ENCODE measurements at places on chromosomes 13 and 19.

DNA sequence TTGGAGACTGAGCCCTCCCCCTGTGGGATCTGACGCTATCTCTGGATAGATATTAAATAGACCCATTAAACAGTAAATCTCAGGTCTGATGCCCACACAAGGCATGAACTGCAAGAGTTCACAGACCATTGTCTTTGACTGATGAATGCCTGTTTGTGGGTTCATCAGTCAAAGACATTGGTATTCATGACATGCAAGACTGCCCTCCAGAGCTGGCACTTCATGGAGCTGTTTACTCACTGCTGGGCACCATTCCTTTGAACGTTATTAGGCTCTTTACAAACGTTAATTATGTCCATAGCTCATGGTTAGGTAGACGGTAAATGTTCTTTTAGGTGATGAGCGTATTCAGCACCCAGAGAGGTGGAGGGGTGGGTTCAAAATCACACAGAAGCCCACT, 111.8 kb upstream of the PABPC3 start:
- no peak for DNase-seq

- no peak for DNase-seq
Measured at GRCh38 chr13:36531746-36532486, 99.6 kb downstream of the CCNA1 start.

DNA sequence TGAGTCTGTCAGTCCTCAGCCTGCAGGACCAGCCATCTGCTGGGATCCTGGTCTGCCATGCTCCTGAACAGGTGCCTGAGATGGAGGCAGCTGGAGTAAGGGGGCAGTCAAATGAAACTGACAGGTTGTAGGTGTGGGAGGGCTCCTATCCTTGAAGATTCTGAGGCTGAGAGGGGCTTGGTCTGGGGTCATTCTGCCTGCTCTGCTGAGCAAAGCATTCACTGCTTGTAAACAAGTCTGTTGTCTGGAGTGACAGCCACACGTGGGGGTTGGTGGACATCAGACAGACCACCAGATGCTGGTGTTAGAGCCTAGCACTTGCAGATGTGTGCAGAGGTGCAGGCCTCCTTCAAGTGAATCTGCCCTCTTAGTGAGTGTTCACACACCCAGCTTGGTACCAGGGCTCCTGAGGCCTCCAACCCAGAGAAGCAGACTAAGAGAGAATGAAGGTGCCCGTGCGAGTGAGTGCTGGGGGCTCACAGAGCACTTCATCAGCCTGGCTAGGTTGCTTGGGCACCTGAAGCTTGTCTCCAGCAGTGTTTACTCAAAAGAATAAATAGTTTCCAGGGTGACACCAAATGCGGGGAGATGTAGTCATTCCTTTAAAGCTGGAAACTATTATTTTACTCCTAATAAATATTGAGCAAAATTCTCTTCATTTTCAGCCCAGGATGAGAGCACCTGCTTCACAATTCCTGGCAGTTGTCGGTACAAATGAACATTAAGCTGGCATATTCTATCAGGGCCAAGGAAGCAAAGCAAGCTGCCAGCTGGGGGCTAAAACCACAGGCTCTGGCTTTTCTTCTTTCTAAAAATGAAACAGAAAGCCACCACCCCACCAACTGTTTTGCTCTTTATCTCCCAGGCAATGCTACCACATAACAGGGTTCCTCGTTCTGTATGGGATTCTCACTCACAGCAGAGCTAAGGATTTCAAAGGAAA, 82.3 kb downstream of the RNASEH2B start:
- DNase-seq, result no peak

DNA sequence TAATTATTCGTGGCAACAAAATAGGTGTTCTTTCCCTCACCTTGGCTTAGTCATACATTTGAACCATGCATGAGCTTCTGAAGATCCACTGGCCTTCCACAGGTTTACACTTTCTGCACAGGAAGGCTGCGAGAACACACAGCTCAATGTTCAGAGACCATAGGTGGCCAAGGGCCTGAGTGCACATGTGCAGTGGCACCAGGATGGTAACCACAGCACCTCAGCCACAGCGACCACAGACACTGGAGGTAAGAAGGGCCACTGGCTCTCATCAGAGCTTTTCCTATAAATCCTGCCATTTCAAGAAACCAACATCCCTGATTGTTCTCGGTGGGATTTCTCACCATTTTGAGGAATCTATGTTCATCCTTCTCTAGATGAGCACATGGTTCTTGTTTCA, 1.6 kb downstream of the DCLK1 start:
- DNase-seq, result no peak

- DNase-seq, result no peak
Measured at GRCh38 chr13:90565985-90566713, 781.3 kb upstream of the MIR17HG start.

GRCh38 chr13:37595162-37595561, 3.4 kb downstream of the POSTN start:
- no peak for DNase-seq

- no peak for DNase-seq
Measured at GRCh38 chr13:28536371-28536770, 41.4 kb upstream of the FLT1 start.

DNA sequence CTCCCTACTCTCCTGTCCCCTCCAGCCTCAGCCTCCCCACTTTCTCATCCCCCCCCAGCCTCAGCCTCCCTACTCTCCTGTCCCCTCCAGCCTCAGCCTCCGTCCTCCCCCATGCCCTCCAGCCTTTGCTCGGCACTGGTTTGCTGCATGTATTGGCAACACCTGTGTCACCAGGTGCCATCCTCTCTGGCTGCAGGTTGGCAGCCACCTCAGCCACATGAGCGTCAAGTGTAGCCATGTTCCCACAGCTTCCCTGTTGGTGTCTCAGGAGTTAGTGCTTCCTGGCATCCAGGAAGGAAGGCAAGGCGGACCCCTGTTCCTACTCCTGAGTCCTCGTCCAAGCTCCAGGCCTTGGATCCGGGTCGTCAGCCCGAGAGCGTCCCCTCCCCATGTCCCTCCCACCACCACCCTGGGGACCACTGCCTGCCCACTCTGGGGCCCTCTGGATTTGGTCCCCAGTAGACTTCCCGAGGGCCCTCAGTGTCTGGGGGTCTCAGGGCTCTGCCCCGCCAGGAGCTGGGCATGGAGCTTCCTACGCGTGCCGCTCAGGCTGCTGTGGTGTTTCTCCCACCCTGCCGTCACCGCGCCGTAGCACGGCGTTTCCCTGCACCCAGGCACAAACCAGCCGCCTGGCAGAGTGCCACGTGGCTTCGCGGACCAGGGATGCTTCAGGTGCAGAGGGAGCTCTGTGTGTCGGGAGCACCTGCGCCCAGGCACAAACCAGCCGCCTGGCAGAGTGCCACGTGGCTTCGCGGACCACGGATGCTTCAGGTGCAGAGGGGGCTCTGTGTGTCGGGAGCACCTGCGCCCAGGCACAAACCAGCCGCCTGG, 128.3 kb upstream of the MCF2L start:
- DNase-seq, result no peak

GRCh38 chr19:33661336-33661735, 39.6 kb downstream of the CHST8 start:
- DNase-seq, result no peak
